ENCODE measurements at places on chromosomes 12 and 14.

DNA sequence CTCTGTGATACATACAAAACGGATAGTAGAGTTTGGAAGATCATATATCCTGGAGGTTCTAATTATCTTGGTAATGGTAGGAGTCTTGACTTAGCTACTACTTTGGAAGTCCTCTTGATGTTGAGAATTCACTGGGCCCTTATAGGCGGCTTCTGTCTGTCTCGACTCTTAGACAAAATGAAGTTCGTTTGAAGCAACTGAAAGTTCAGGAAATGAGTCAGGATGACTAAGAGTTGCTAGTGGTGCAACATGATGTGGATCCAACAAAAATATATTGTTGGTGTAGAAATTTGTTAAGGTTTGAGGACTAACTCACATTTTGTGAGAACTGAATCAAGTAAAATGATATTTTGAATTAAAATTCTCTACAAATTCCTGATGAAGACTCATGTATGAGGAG, 272.7 kb downstream of the AEBP2 start:
- DNase-seq = peak; percentile 88

- DNase-seq = no peak
Observed at GRCh38 chr12:98332642-98333041, 182.7 kb upstream of the TMPO start.

- no peak for DNase-seq
Observed at GRCh38 chr14:95313190-95313589, 6.5 kb downstream of the CLMN start.

GRCh38 chr12:2593045-2593444, 201.7 kb upstream of the FKBP4 start:
- DNase-seq = no peak

DNA sequence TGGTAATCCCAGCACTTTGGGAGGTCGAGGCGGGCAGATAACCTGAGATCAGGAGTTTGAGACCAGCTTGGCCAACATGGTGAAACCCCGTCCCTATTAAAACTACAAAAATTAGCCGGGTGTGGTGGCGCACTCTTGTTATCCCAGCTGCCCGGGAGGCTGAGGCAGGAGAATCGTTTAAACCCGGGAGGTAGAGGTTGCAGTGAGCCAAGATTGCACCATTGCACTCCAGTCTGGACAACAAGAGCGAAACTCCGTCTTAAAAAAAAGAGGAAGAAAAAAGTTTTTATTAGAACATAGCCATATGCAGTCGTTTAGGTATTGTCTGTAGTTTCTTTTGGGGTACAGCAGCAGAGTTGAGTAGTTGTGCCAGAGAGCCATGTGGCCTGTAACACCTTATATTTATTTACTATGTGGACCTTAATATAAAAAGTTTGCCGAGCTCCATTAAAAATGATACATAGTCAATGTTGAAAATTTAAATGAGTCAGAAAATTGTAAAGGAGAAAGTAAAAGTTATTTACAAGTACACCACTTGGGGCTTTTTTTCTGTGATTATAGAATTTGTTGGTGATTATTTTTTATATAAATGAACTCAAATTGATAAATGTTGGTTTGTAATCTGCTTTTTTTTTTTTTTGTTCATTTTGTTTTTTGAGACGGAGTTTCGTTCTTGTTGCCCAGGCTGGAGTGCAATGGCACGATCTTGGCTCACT, 2.2 kb downstream of the ADIPOR2 start:
- DNase-seq = no peak

DNA sequence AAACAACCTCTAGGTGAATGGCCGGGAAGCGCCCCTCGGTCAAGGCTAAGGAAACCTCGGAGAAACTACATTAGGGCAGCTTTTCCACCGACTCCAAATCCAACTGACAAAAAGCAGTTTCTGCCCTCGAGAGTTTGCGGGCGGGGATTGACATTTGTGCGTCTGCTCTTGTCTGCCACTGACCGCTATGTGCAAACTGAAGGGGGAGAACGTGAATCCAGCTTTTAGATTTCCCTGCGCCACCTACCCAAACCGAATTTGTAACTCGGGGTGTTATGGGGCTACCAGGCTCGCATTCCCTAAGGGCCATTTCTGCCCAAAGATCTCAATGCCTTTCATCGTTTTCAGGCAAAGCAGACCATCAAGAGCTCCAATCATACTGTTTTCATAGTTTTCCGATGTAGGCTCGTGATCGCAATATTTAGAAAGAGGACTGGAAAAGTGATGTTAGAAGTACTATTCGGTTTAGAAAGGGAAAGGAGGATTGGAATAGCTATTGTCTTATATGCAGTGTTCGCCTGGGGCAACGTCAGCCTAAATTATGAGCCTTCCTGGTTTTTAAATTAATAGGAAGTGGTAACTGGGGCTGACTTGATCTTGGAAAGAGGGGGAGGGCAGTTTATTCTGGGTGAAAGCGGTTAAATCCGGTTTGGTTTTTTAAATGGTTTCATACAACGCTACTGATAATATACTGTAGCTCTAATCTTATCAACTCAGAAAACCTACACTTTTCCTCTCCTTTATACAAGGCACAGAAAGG, 45.4 kb downstream of the BCAT1 start:
- peak; percentile 43 for DNase-seq

DNA sequence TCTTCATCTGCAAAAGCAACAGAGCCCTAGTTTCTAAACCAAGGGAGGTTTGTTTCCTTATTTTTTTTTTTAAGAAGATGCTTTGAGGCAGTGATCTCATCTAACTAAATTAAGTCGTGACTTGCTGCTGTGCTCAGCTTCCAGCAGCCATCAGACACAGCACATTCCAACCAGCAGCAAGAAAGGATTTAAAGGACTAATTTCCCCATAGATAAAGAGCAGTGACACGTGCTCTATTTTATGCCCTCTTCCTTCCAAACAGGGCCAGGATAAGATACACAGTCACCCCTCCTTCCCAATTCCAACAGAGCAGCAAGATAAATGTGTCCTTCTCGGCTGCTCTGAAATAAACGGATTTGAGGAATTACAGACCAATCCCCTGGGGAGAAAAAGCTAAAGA, 81.7 kb downstream of the PRKAB1 start:
- no peak for DNase-seq

DNA sequence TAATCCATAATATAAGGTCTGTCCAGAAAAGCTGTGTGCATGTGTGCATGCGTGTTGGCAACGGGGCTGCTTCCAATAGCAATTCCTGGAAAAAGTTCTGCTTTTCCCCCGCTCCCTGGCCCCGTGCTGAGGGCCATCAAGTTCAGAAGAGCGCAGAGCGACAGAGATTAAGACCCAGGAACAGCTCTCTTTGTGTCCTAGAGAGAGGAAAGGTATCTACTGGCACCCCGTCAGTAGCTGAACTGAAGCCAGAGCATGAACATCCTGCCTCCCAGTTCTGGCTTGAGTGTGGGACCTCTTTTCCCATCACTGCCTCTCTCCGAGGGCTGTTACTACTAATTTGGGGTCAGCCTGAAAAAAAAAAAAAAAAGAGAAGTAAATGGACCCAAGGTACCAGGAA, 15.5 kb downstream of the HDAC7 start:
- DNase-seq = no peak

- no peak for DNase-seq
Observed at GRCh38 chr14:105093038-105093430, 27.8 kb upstream of the GPR132 start.

GRCh38 chr12:132388379-132389015, 59.1 kb upstream of the GALNT9 start:
- no peak for DNase-seq

DNA sequence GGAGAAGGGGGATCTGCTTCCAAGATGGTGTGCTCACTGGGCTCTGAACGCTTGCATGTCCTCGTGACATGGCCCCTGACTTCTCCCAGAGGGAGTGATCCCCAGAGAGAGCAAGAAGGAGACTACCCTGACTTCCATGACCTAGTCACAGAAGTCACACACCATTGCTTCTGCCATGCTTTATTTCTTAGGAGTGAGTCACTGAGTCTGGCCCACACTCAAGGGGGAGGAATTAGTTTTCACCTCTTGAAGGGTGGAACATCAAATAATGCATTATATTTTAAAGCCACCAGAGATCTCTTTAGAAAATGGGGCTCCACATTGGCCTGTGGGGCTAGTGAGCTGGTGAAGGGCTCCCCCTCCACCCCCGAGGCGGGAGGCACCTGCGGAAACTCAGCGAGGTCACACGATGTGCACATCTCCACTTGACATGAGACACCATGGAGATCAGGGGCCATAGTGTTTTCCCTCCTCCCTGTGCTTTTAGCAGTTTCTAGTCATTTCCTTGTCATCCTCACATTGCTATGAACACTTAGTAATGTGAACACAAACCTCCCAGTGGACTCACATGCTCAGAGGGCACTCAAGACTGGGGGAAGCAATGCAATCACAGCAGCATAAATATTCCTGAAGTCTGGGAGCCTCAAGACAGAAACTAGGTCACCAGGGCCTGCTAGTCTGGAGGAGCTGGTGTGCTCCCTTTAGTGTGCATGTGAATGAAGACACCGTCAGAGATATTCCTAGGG, 87.4 kb upstream of the FZD10 start:
- no peak for DNase-seq

GRCh38 chr14:34479694-34480093, 17.7 kb upstream of the SPTSSA start:
- DNase-seq = no peak

GRCh38 chr14:83347874-83348273, 1814.2 kb upstream of the SEL1L start:
- no peak for DNase-seq

DNA sequence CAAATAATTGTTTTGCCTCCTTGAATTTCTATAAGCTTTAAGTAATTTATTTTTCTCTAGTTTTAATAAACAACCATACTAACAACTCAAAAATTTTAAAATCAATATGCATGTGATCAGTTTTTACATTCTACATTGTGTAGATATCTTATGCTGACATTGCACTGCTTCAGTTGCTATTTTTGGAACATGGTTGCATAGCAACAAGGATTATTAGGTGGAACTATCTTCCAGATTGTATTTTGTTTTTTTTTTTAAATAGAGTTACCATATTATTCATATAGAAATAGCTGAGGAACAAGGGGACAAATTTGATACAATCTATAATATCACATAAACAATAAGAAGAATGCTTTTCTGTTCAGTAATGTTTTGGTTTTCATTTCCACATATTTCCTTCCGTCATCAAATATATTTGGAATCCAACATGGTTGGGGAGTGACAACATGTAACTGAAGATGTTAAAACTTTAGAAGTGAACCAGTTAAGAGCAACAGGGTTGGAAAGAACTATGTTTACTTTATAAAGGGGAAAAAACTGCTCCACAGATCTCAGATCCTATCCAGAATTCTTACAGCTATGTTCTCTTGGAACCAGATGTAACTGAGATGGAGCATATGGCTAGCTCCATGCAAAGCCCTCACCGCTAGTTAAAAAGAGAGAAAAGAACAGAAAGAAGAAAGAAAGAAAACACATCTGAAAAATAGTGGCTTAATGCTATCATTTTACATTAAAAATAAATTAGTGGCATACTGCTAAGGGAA, 235.5 kb downstream of the NELL2 start:
- no peak for DNase-seq

DNA sequence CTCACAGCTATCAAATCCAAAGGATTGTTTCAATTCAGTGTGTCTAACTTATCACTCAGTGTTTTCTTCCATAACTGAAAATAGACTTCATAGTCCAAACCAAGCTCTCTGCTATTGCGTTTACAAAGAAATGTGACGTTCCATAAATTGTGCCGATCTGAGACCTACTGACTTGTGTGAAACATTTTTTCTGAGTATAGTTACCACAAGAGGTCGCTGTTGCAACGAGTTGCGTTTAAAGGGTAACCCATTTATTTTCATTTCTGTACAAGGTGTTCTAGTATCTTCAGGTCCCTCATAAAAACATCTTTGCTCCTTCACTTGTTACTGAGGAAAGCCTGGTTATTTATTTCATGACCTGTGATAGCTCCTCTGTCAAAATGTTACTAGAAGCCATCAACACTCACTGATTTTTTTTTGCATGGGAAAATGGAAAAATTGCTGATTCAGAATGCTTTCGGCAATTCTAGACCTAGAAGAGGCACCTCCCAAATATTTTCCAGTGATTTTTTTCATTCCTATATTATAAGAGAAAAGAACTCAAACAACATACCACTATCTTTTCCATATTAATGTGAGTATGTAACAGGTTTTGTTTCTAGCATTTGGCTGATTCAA, 60.9 kb upstream of the OR4E1 start:
- DNase-seq = peak; percentile 48

DNA sequence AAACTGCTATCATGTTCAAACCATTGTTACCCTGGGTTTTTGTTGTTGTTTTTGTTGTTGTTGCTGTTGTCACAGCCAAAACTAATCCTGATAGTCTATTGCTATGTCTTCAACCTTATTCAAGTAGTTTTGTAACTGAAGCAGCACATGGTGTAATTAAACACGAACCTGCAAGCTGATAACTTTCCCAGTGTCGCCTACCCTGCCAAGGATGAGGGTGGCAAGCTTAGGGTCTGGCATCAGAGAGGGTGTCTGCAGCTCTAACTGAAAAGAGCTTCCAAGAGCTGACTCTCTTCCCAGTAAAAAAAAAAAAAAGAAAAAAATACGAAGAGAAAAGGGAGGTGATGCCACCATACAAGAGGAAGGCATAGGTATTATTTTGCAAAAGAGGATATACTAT, 86.3 kb upstream of the BCL2L14 start:
- DNase-seq = no peak

- no peak for DNase-seq
Observed at GRCh38 chr12:4243091-4243490, 30.5 kb upstream of the CCND2 start.

- no peak for DNase-seq
Observed at GRCh38 chr12:12440784-12441428, 84.0 kb downstream of the BORCS5 start.

DNA sequence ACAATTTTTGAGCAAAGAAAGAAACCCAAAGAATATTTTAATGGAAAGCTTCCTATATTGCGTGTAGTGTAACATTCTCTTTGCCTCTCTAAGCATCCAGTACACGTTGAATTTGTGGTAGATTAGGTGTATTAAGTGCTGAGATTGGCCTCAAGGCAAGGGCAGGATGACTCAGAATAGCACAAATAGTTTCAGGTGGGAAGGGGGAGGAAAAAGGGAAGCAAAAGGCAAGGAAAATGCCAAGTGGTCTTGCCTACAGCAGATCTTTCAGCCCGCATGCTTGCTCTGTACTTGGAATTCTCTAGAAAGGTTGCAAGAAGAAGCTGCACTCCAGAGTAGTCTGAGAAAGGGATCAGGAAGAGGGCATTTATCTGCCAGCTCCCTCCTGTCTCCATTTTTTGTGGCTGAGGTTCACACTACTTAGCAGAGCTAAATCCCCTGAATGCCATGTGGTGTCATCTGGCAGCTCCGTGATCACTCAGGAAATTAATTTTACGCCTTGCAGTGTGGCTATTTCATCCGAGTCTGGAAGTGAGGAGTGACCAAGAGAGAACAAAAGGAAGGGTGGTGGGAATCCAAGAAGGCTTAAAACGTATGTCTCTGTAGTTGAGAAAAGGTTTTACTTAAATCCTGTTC, 28.5 kb downstream of the CDKN1B start:
- no peak for DNase-seq

All from RPMI7951 (cell line).